Right atrium auricular region (tissue), 2 donors: ENCODE measurements at places on chromosomes 2 and 18.

DNA sequence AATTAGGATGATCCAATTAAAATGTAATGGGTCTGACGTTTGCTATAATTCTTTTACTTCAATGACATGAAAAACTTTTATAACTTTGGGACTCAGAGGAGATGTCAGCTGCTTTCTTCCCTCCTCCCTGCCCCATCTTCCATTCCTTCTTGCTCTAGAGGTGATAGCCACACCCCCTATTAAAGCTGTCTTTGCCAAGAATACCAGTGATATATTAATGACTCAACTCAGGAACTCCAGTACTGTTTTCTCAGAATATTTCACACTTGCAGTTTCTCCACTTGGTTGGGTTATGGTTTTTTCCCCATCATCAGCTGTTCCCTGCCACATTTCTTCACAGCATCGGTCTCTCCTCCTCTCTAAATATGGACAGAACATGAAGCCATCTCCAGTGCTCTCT, 184.0 kb downstream of the KCNE4 start:
- DNase-seq: no peak
- H3K36me3 ChIP-seq: no peaks in the 10 kb centered on the region
- no peaks in the 10 kb centered on the region for H3K27me3 ChIP-seq

DNA sequence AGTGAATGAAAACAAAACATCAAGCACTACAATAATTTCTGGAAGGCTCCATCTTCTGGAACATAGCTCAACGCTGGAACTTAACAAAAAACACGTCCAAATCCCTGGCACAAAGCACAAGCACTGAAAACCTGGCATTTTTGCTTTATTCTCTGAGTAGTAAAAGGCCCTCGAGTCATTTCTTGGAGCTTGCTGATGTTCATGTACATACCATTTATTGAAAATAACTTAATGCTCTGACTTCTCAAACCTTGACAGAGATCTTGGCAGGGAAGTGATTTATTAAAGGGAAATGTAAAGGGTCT, 76.5 kb upstream of the STK17B start:
- H3K4me3 ChIP-seq: no peak overlapping the region
- no peaks in the 10 kb centered on the region for H3K4me1 ChIP-seq
- DNase-seq: no peak
- peak overlapping the region; percentile 26 for H3K27ac ChIP-seq
- no peaks in the 10 kb centered on the region for H3K27me3 ChIP-seq
- H3K36me3 ChIP-seq: no peaks in the 10 kb centered on the region

GRCh38 chr2:235996419-235996818, 171.8 kb downstream of the GBX2 start:
- H3K27me3 ChIP-seq: no peaks in the 10 kb centered on the region
- no peaks in the 10 kb centered on the region for H3K36me3 ChIP-seq
- H3K4me3 ChIP-seq: no peak overlapping the region

GRCh38 chr2:63218800-63219526, 168.3 kb downstream of the OTX1 start:
- H3K4me3 ChIP-seq: no peak overlapping the region
- H3K27ac ChIP-seq: no peak overlapping the region
- DNase-seq: no peak
- no peaks in the 10 kb centered on the region for H3K36me3 ChIP-seq
- H3K27me3 ChIP-seq: no peaks in the 10 kb centered on the region

GRCh38 chr2:12813166-12813565, 96.4 kb downstream of the TRIB2 start:
- H3K27me3 ChIP-seq: no peaks in the 10 kb centered on the region
- no peak overlapping the region for H3K4me3 ChIP-seq
- no peak overlapping the region for H3K27ac ChIP-seq
- DNase-seq: no peak

- no peaks in the 10 kb centered on the region for H3K36me3 ChIP-seq
- no peaks in the 10 kb centered on the region for H3K27me3 ChIP-seq
- H3K27ac ChIP-seq: peak overlapping the region; percentile 97
- peak; percentile 92 for DNase-seq
- H3K4me3 ChIP-seq: peak overlapping the region; percentile 2
Observed at GRCh38 chr2:239328351-239329191, 72.2 kb downstream of the HDAC4 start.

- no peaks in the 10 kb centered on the region for H3K4me1 ChIP-seq
- H3K27me3 ChIP-seq: no peaks in the 10 kb centered on the region
- no peak overlapping the region for H3K4me3 ChIP-seq
- DNase-seq: no peak
- no peaks in the 10 kb centered on the region for H3K36me3 ChIP-seq
Observed at GRCh38 chr18:62683935-62684334, 31.4 kb upstream of the PHLPP1 start.

GRCh38 chr2:20919297-20919800, 96.4 kb upstream of the LDAH start:
- no peaks in the 10 kb centered on the region for H3K36me3 ChIP-seq
- no peaks in the 10 kb centered on the region for H3K27me3 ChIP-seq
- no peak for DNase-seq

GRCh38 chr2:40430776-40431599, 20.9 kb downstream of the SLC8A1 start:
- DNase-seq: no peak
- H3K27ac ChIP-seq: no peak overlapping the region
- no peaks in the 10 kb centered on the region for H3K27me3 ChIP-seq
- H3K36me3 ChIP-seq: peaks cover 17% of the 10 kb centered on the region

GRCh38 chr2:191912764-191913163, 65.9 kb upstream of the CAVIN2 start:
- no peaks in the 10 kb centered on the region for H3K4me1 ChIP-seq
- DNase-seq: no peak
- H3K4me3 ChIP-seq: no peak overlapping the region
- no peaks in the 10 kb centered on the region for H3K27me3 ChIP-seq
- H3K36me3 ChIP-seq: no peaks in the 10 kb centered on the region

- no peaks in the 10 kb centered on the region for H3K4me1 ChIP-seq
- H3K36me3 ChIP-seq: no peaks in the 10 kb centered on the region
- H3K4me3 ChIP-seq: no peak overlapping the region
- no peaks in the 10 kb centered on the region for H3K27me3 ChIP-seq
Observed at GRCh38 chr2:61980758-61981157, 75.3 kb downstream of the COMMD1 start.

DNA sequence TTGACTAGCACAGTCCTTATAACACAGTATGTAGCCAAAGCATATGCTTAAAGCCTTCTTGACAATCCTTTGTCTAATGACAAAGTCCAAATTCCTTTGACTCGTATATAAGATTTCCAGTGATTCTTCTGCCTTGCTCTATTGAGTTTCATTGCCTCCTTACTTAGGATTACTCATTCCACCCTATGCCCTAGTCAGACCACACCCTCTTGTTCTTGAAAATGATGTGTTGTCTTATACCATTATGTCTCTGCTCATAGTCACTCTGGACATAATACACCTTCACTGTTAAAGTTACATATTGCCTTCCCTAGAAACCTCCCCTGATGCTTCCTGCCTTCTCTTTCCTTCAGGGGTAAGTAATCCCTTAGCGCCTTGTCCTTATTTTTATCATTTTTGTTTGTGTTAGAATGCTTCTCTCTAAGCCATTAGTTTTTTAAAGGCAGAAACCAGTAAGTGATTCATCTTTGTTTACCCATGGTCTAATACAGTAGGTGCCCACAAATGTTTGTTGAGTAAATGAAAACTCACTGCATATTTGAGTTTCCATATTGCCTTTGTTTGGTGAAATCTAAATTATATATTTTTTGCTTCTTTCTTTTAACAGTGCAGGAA, 19.3 kb downstream of the GPD2 start:
- no peaks in the 10 kb centered on the region for H3K27me3 ChIP-seq
- peaks cover 22% of the 10 kb centered on the region for H3K4me1 ChIP-seq
- H3K4me3 ChIP-seq: no peak overlapping the region
- no peak overlapping the region for H3K27ac ChIP-seq
- no peaks in the 10 kb centered on the region for H3K36me3 ChIP-seq

GRCh38 chr18:23703057-23703986, 14.1 kb downstream of the LAMA3 start:
- no peak overlapping the region for H3K4me3 ChIP-seq
- no peak for DNase-seq
- no peaks in the 10 kb centered on the region for H3K4me1 ChIP-seq
- no peaks in the 10 kb centered on the region for H3K36me3 ChIP-seq

GRCh38 chr2:176187200-176187898, 1.1 kb upstream of the HOXD1 start:
- H3K27ac ChIP-seq: no peak overlapping the region
- no peaks in the 10 kb centered on the region for H3K36me3 ChIP-seq
- peaks cover 36% of the 10 kb centered on the region for H3K27me3 ChIP-seq

GRCh38 chr2:2926009-2926857, 451.4 kb downstream of the EIPR1 start:
- no peaks in the 10 kb centered on the region for H3K36me3 ChIP-seq
- H3K27ac ChIP-seq: no peak overlapping the region
- no peak overlapping the region for H3K4me3 ChIP-seq
- no peak for DNase-seq
- no peaks in the 10 kb centered on the region for H3K4me1 ChIP-seq

DNA sequence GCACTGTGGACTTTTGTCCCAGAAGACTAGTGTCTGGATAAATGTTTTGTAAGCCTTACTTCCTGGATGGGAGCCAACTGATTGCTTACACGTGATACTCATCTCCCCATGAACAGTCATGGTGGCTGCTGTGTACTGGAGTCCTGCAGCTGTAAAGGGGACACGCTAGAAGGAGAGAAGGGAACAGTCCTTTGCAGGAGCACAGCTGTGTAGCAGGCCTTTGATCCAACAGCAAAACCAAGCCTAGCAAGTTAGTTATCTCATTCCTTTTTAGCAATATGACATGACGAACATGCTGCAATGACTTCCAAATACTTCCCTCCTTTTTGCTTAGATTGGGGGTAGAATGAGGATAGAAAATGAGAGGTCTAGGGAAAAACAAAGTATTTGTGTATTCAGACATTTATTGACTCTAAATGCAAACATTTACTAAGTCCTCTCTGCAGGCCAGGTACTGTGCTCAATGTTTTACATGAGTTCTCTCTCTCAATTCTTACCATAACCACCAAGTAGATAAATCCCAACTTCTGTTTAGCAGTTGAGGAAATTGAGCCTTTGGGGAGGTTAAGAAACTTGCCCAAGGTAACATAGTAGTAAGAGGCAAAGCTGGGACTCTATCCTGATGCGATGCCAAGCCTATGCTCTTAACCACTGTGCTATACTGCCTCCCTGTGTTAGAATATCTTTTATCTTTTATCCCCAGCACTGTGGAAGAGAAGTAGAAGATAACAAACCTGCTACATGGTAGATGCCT, 55.4 kb upstream of the CD28 start:
- DNase-seq: no peak
- H3K36me3 ChIP-seq: no peaks in the 10 kb centered on the region
- H3K4me3 ChIP-seq: no peak overlapping the region

- H3K4me3 ChIP-seq: no peak overlapping the region
- no peaks in the 10 kb centered on the region for H3K27me3 ChIP-seq
Observed at GRCh38 chr18:48154828-48155227, 224.4 kb upstream of the SMAD2 start.

DNA sequence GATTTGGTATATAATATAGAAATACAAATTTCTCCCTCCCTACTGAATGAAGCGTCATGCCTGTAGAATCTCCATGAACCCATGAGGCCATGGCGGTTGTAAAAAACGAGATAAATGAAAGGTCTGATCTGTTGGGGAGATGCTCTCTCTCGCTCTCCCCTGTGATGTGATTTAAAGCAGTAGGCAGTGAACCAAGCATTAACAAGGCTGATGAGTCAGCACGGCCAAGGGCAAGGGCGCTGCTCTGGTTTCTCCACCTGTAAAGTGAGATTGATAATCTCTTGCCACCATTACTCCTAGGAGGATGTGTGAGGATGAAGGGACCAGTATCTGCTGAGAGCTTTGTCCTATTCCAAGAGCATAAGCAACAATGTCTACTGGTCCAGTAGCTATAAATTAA, 553.3 kb downstream of the CMPK2 start:
- no peak for DNase-seq
- no peaks in the 10 kb centered on the region for H3K27me3 ChIP-seq
- no peaks in the 10 kb centered on the region for H3K36me3 ChIP-seq
- H3K4me1 ChIP-seq: no peaks in the 10 kb centered on the region
- H3K4me3 ChIP-seq: no peak overlapping the region
- H3K27ac ChIP-seq: no peak overlapping the region

DNA sequence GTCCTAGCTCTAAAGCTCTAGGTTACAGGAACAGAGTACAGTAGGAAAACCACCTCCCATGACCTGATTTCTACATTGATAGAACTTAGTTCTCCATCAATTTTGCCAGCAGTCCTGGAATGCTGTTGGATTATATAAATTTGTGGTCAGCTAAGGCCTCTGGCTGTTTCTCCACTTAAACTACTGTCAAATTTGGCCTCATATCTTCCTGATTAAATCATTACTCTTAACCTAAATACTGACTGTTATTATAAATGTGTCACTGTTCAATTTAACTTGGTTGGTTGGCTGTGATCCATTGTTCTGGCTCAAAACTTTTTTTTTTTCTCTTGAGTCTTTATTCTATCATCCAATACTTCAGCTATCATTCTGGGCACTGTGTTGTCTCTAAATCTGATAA, 71.2 kb downstream of the TGFA start:
- no peaks in the 10 kb centered on the region for H3K27me3 ChIP-seq
- no peaks in the 10 kb centered on the region for H3K36me3 ChIP-seq
- no peak for DNase-seq
- no peak overlapping the region for H3K27ac ChIP-seq

- no peaks in the 10 kb centered on the region for H3K36me3 ChIP-seq
- peak; percentile 54 for DNase-seq
- no peak overlapping the region for H3K4me3 ChIP-seq
- peaks cover 30% of the 10 kb centered on the region for H3K4me1 ChIP-seq
Observed at GRCh38 chr2:176079831-176080539, 3.8 kb downstream of the EVX2 start.

DNA sequence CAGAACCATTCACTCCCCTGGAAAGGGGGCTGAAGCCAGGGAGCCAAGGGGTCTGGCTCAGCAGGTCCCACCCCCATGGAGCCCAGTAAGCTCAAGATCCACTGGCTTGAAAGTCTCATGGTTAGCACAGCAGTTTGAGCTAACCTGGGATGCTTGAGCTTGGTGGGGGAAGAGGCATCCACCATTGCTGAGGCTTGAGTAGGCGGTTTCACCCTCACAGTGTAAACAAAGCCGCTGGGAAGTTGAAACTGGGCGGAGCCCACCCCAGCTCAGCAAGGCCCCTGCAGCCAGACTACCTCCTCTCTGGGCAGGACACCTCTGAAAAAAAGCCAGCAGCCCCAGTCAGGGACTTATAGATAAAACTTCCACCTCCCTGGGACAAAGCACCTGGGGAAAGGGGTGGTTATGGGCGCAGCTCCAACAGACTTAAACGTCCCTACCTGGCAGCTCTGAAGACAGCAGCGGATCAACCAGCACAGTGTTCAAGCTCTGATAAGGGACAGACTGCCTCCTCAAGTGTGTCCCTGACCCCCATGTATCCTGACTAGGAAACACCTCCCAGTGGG, 14.7 kb upstream of the TTC32 start:
- no peak overlapping the region for H3K27ac ChIP-seq
- no peak overlapping the region for H3K4me3 ChIP-seq
- H3K36me3 ChIP-seq: no peaks in the 10 kb centered on the region
- DNase-seq: no peak
- no peaks in the 10 kb centered on the region for H3K27me3 ChIP-seq
- no peaks in the 10 kb centered on the region for H3K4me1 ChIP-seq

- H3K4me3 ChIP-seq: no peak overlapping the region
- peak; percentile 75 for DNase-seq
- no peaks in the 10 kb centered on the region for H3K36me3 ChIP-seq
- no peaks in the 10 kb centered on the region for H3K27me3 ChIP-seq
Observed at GRCh38 chr2:218829868-218830451, 1.6 kb downstream of the PRKAG3 start.
